Ecto neural progenitor cell (in vitro differentiated cells): ENCODE measurements at places on chromosomes 16 and 17.
A peak's percentile ranks its signal among the peaks of the same experiment; 100 is the strongest.

GRCh38 chr16:28290859-28291254, 1.5 kb upstream of the SBK1 start:
- no peak for DNase-seq

DNA sequence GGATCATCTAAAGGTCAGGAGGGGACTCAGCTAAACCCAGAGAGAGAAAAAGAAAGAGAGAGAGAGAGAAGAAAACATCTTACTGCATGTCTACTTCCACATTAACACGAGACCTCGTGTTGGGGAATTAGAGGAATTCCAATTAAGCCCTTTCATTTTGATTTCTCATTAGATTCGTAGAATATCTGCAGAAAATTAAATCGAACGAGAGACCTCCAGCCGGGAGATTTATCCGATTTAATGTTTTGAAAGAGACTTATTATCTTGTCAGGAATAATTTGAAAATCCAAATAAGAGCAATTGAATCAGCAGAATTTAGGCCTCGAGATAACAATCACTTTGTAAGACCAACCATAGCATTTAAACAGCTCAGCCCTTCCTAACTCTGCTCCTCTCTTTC, 175.6 kb downstream of the ABCC12 start:
- DNase-seq = no peak

GRCh38 chr16:17159617-17160016, 311.1 kb downstream of the XYLT1 start:
- DNase-seq = no peak

- no peak for DNase-seq
These were observed 16.8 kb downstream of the CPD start for GRCh38 chr17:30395398-30396022.

GRCh38 chr17:31398381-31399311, 7.2 kb downstream of the RAB11FIP4 start:
- peak; percentile 42 for DNase-seq

- peak; percentile 42 for DNase-seq
These were observed 9.0 kb downstream of the SDK2 start for GRCh38 chr17:73635101-73635817.

GRCh38 chr16:46782320-46782719, 34.2 kb upstream of the MYLK3 start:
- DNase-seq = no peak

DNA sequence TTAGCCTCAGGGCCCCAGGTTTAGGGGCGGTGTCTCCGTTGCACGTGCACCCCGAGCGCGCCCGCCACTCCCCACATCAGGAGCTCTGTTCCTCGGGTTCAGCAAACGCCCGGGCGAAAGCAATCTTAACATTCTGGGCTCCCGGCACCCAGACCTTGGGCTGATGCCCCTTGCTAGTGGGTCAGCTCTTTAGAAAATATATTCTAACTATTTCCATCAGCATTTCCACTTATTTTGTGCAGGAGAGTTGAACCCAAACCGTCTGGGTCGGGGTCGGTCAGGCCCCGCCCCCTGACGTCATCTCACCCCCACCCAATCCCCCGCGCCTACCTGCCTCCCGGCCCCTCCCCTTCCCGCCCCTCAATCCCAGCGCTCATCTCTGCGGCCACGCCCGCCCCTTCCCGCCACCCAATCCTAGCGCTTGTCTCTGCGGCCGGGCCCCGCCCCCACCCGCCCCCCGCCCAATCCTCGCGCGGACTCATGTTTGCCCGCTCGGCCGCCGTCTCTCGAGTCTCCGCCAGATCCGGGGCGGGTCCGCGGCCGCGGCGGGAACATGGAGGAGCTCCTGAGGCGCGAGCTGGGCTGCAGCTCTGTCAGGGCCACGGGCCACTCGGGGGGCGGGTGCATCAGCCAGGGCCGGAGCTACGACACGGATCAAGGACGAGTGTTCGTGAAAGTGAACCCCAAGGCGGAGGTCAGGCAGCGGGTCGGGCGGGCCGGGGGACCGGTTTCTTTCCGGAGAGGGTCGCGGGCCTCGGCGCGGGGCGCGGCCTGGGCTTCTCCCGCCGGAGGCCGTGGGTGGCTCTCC, at the start of gene FN3KRP:
TSS of gene FN3KRP (plus strand) at position 504 of the 808 bp plus-strand sequence. CDS start at position 554, 50 bp downstream.
- peak; percentile 99 for DNase-seq
